Activated CD8-positive, alpha-beta T cell treated with anti-CD3 and anti-CD28 coated beads for 36 hours (primary cell): ENCODE measurements at places on chromosomes 1 and 21. TPM values are rescaled to one million over a fixed set of nuclear protein-coding genes. Genes with fewer than 3 reads are reported as not detected.

DNA sequence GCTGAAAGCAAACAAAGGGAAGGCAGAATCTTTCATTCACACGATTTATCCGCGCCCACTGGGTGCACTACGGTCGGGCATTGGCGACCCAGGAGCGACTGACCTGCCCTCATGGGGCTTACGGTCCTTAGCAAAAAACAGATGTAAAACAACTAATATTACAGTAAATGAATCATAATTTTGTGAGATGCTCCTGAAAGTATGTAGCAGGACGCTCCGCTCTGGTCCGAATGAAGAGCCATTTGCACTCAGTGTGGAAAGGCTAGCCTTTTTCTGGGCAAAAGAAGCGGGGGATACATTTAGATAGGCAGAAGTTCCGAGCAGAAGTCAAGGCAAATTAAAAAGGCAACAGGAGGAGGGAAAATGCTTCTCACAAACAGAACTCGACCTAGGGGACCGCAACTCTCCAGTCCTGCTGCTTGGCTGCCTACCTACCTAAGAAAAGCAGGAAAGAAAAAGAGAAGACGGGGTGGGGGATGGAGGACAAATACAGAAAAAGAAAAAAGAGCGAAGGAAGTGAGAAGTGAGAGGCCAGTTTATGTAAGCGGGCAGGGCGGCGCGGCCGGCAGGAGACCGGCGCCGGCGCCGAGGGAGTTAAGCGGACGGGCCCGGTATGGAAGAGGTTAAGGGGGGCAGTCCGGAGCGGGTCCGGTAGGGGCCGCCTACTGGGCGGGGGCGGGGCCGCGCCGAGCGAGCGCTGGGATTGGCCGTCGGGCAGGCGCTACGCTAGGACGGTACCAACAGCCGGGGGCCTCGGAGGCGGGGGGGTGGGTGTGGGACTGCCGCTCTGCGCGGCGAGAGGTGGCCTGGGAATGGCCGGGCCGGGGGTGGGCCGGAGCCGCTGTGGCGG is at the start of gene FAM20B:
TSS of gene FAM20B (plus strand) at position 770 of the 850 bp plus-strand sequence. CDS start 17,954 bp downstream, outside the sequence.
- peak within 1 kb of the TSS; percentile 97 for H3K27ac ChIP-seq
- peaks cover 30% of the 10 kb centered on the region for H3K4me1 ChIP-seq
- H3K27me3 ChIP-seq, result no peaks in the 10 kb centered on the region

- no peak for DNase-seq
- peaks cover 3% of the 10 kb centered on the region for H3K27me3 ChIP-seq
- no peaks in the 10 kb centered on the region for H3K4me1 ChIP-seq
- no peak overlapping the region for H3K4me3 ChIP-seq
Observed at GRCh38 chr21:41597811-41598231, 89.9 kb upstream of the TMPRSS2 start.

GRCh38 chr1:116677474-116678062 is 10.0 kb upstream of the IGSF3 start:
- H3K27ac ChIP-seq, result no peak overlapping the region
- no peak overlapping the region for H3K4me3 ChIP-seq
- H3K4me1 ChIP-seq, result no peaks in the 10 kb centered on the region
- no peaks in the 10 kb centered on the region for H3K36me3 ChIP-seq

- no peaks in the 10 kb centered on the region for H3K36me3 ChIP-seq
- peaks cover 23% of the 10 kb centered on the region for H3K27me3 ChIP-seq
- H3K4me3 ChIP-seq, result no peak overlapping the region
- peak; percentile 36 for DNase-seq
- H3K27ac ChIP-seq, result no peak overlapping the region
- peaks cover 8% of the 10 kb centered on the region for H3K4me1 ChIP-seq
Observed at GRCh38 chr1:225655509-225656258, 2.8 kb upstream of the ENAH start.

DNA sequence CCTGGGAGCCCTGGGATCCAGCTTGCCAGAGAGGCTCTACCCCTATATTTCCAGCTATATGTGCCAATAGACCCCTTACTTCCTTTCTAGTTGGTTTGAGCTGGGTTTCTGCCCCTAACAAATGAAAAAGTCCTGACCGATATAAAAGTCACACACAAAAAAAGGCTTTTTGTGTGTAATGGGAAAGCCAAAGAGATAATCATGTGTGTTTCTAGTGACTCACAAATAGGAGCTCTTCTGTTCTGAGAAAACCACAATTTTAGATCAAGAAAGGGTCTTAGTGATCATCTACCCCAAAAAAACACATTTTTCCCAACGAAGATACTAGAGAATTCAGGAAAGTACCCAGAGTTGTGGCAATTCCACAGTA is 23.0 kb upstream of the PLEKHA6 start:
- no peaks in the 10 kb centered on the region for H3K36me3 ChIP-seq
- no peak overlapping the region for H3K4me3 ChIP-seq
- H3K27ac ChIP-seq, result no peak overlapping the region
- peaks cover 11% of the 10 kb centered on the region for H3K4me1 ChIP-seq
- no peak for DNase-seq
- H3K27me3 ChIP-seq, result peaks cover 10% of the 10 kb centered on the region

ZNF672 gene
- 45.1 TPM for total RNA-seq
